Stimulated activated CD8-positive, alpha-beta memory T cell treated with anti-CD3 and anti-CD28 coated beads, Interleukin-2, amount 100 ng/mL, for 1 hour (primary cell): ENCODE measurements at places on chromosomes 12 and 14.

DNA sequence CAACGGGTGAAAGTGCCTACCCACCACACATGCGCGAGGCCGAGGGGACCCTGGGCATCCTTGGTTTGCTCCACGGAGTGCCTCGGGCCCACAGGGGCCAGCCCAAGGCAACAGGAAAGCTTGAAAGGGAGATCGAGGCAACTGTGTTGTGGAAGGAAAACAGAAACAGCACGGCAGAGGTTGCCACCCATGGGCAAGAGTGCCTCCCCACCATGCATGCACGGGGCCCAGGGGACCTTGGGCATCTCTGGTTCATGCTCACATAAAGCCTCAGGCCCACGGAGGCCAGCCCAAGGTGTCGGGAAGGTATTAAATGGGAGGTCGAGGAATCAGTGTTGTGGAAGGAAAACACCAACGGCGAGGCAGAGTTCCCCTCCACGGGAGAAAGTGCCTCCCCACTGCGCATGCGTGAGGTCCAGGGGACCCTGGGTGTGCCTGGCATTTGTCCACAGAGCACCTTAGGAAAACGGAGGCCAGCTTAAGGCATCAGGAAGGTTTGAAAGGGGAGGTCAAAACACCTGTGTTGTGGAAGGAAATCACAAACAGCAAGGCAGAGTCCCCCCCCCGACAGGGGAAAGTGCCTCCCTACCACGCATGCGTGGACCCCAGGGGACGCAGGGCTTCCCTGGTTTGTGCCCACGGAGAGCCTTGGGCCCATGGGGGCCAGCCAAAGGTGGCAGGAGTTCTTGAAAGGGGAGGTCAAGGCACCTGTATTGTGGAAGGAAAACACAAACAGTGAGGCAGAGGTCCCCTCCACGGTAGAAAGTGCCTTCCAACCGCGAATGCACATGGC is 367.3 kb downstream of the ALG10 start:
- no peak for DNase-seq

- no peak for DNase-seq
Measured at GRCh38 chr12:91215940-91216454, 33.4 kb upstream of the DCN start.

GRCh38 chr14:96722736-96723135 is 74.4 kb upstream of the VRK1 start:
- DNase-seq, result no peak

GRCh38 chr12:53172352-53172751 is 8.2 kb upstream of the ZNF740 start:
- no peak for DNase-seq

DNA sequence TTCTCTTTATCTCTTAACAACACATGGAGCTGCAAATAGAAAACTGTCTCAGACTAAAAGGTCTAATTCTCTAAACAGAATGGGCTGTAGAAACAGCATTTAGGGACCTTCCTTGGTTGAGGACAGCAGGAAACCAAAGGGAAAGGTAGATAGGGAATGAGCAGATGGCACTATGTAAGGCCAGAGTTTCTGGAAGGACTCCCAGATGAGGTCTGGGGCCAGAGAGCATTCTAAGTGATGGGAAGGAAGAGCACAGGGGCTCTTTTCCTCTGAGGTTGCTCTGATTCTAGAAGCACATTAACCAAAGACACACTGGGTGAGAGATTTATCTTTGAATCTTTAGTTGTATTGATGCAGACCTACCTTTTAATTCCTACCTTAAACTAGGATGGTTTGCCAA is 79.4 kb downstream of the TPH2 start:
- no peak for DNase-seq

- no peak for DNase-seq
Measured at GRCh38 chr12:1800401-1801302, 19.7 kb upstream of the LRTM2 start.

GRCh38 chr14:92987713-92988510 is 65.0 kb downstream of the CHGA start:
- no peak for DNase-seq

- no peak for DNase-seq
Measured at GRCh38 chr12:58204071-58204470, 262.7 kb downstream of the ATP23 start.

GRCh38 chr14:90968025-90968424 is 92.4 kb downstream of the RPS6KA5 start:
- no peak for DNase-seq

GRCh38 chr14:79325557-79325956 is 885.7 kb downstream of the DIO2 start:
- no peak for DNase-seq

- no peak for DNase-seq
Measured at GRCh38 chr14:34548472-34548981, 9.0 kb upstream of the EAPP start.
